ENCODE measurements at places on chromosomes 6 and 20. TPM values are rescaled to one million over a fixed set of nuclear protein-coding genes. Genes with fewer than 3 reads are reported as not detected.

GRCh38 chr6:74054190-74054589 is 358.2 kb downstream of the CD109 start:
- H3K27me3 ChIP-seq, result no peaks in the 10 kb centered on the region
- DNase-seq, result no peak
- H3K36me3 ChIP-seq, result no peaks in the 10 kb centered on the region
- H3K4me3 ChIP-seq, result no peak overlapping the region

DNA sequence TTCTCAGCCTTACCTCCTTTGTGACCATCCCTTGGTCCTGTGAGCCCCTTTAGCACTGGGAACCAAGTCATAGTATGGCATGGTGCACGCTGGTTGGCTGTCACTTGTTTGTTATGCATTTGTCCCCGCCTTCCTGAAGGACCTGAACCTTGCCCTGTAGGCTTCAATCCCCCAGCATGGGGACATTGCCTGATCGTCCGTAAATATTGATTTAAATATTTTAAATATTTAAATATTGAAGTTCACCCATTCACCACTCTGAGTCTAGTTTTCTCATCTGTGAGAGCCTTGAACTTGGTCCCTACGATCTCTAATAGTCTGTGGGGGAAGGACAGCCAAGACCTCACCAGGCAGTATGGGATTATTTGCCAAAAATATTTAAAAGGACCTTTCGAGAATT is 23.8 kb upstream of the PREX1 start:
- no peak overlapping the region for H3K27ac ChIP-seq
- no peaks in the 10 kb centered on the region for H3K36me3 ChIP-seq
- no peak overlapping the region for H3K4me3 ChIP-seq
- no peak for DNase-seq

DNA sequence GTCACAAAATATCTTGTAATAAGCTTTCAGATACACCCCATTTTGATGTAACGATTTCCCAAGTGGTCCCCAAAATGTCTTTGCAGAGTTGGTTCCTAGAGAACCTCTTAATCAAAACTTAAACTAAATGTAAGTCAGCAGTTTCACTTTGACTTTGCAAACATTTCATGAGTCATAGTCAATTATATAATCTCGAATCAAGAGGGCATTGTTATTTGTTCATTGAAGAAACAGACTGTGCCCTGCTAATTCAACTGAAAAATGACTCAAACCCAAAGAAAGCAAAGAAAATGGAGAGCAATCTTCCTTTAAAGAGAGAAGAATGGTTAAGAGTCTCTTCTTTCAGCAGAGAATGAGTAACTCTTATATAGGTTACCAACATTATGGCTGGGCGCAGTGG is 58.3 kb downstream of the IPCEF1 start:
- H3K27me3 ChIP-seq, result no peaks in the 10 kb centered on the region
- no peak overlapping the region for H3K4me3 ChIP-seq
- H3K4me1 ChIP-seq, result peaks cover 12% of the 10 kb centered on the region
- no peak for DNase-seq
- no peaks in the 10 kb centered on the region for H3K36me3 ChIP-seq

GRCh38 chr6:160279850-160280249 is 21.2 kb upstream of the SLC22A2 start:
- H3K4me1 ChIP-seq, result no peaks in the 10 kb centered on the region
- H3K36me3 ChIP-seq, result no peaks in the 10 kb centered on the region
- no peaks in the 10 kb centered on the region for H3K27me3 ChIP-seq
- no peak overlapping the region for H3K27ac ChIP-seq
- DNase-seq, result no peak

GRCh38 chr20:62500237-62500864 is 24.6 kb upstream of the GATA5 start:
- no peak overlapping the region for H3K4me3 ChIP-seq
- DNase-seq, result peak; percentile 84
- H3K27ac ChIP-seq, result no peak overlapping the region
- H3K36me3 ChIP-seq, result no peaks in the 10 kb centered on the region
- H3K4me1 ChIP-seq, result peaks cover 20% of the 10 kb centered on the region

GRCh38 chr6:24968783-24969182 is 33.0 kb upstream of the RIPOR2 start:
- no peaks in the 10 kb centered on the region for H3K36me3 ChIP-seq
- H3K27me3 ChIP-seq, result no peaks in the 10 kb centered on the region
- no peak overlapping the region for H3K27ac ChIP-seq
- no peak for DNase-seq
- no peaks in the 10 kb centered on the region for H3K4me1 ChIP-seq

SRSF12 gene
- total RNA-seq, result 1.2 TPM

DNA sequence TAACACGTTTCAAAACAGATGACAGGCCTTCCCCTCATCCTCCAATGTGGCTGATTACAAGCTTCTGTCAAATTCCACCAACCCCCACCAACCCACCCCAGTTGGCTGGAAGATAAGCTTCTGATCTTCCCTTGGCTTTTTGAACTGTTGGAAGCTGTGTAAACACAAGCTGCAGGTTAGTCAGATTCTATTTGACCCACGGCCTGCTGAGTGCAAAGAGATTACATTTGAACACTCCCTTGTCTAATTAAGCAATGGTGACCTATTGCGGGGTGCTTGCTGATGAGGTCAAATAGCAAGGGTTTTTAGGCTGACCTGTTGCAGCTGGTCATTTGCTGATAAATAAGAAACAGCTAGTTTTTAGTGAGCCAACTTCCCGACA is 379.7 kb downstream of the BMP2 start:
- no peak overlapping the region for H3K4me3 ChIP-seq
- H3K27me3 ChIP-seq, result no peaks in the 10 kb centered on the region
- DNase-seq, result no peak
- no peak overlapping the region for H3K27ac ChIP-seq
- H3K36me3 ChIP-seq, result no peaks in the 10 kb centered on the region

DNA sequence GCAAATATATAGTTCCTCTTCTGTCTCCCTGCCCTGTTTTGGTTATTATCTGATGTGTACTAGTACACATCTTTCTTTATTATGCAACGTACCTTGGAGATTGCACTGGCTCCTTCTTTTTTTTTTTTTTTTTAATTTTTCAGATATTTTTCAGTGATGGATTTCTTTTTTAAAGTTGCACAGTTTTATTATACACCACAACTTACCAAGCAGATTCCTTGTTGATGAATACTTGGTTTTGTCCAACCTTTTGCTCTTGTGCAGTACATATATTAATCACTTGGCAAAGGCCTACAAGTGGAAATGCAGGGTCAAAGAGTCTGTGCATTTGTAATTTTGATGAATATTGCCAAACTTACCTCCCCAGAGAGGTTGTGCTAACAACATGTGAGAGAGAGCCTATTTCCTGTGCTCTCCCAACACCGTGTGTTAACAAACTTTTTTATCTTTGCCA is 50.1 kb upstream of the RNF24 start:
- H3K4me1 ChIP-seq, result peaks cover 18% of the 10 kb centered on the region
- no peak for DNase-seq
- peak overlapping the region; percentile 63 for H3K27ac ChIP-seq
- no peaks in the 10 kb centered on the region for H3K36me3 ChIP-seq
- H3K27me3 ChIP-seq, result no peaks in the 10 kb centered on the region

RSPO3 gene
- total RNA-seq, result 11.7 TPM

DNA sequence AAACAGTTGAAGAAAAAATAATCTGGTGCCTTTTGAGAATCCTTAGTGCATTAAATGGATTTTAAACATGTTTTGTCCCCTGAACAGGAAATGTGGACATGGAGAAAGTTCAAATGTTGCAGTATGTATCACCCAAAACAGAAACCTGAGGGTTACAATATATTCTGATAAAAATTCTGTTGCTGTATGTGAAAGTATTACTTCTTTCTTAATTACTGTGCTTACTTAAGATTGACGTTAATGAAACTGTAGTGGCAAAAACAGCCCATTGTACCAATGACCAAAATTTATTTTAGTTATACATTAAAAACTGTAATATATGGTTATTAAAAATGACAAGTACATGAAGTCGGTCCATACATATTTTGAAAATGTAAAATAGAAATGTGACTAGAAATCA is 100.6 kb downstream of the PRDM1 start:
- DNase-seq, result no peak
- H3K27ac ChIP-seq, result no peak overlapping the region
- no peak overlapping the region for H3K4me3 ChIP-seq
- H3K27me3 ChIP-seq, result no peaks in the 10 kb centered on the region

PXDC1 gene
- 91.2 TPM for total RNA-seq

Data from sigmoid colon (tissue), 7 donors.